ENCODE measurements at places on chromosomes 6 and 20. TPM values are rescaled to one million over a fixed set of nuclear protein-coding genes. Genes with fewer than 3 reads are reported as not detected.

Gene LINC00237
- total RNA-seq: 0.31 TPM

Gene EFCAB8
- total RNA-seq: not detected

Gene ENPP4
- total RNA-seq: 4.4 TPM

Gene THBD
- total RNA-seq: 0.97 TPM

Gene RNASET2
- total RNA-seq: 62.8 TPM

Gene MUC22
- total RNA-seq: not detected

Gene MLIP
- total RNA-seq: not detected

GRCh38 chr20:10667077-10667401 lies 6.8 kb downstream of the JAG1 start:
- DNase-seq: no peak

DNA sequence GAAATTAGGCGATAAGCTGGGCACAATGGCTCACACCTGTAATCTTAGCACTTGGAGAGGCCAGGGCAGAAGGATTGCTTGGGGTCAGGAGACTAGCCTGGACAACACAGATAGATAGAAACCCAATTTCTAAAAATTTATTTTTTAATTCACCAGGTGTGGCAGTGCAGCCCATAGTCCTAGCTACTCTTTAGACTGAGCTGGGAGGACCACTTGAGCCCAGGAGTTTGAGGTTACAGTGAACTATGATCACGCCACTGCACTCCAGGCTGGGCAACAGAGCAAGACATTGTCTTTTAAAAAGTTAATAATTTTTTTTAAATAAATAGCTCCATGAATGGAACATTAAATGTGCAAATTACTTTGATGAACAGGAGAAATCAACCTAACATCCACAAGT lies 8.2 kb downstream of the ZNF318 start:
- DNase-seq: no peak

DNA sequence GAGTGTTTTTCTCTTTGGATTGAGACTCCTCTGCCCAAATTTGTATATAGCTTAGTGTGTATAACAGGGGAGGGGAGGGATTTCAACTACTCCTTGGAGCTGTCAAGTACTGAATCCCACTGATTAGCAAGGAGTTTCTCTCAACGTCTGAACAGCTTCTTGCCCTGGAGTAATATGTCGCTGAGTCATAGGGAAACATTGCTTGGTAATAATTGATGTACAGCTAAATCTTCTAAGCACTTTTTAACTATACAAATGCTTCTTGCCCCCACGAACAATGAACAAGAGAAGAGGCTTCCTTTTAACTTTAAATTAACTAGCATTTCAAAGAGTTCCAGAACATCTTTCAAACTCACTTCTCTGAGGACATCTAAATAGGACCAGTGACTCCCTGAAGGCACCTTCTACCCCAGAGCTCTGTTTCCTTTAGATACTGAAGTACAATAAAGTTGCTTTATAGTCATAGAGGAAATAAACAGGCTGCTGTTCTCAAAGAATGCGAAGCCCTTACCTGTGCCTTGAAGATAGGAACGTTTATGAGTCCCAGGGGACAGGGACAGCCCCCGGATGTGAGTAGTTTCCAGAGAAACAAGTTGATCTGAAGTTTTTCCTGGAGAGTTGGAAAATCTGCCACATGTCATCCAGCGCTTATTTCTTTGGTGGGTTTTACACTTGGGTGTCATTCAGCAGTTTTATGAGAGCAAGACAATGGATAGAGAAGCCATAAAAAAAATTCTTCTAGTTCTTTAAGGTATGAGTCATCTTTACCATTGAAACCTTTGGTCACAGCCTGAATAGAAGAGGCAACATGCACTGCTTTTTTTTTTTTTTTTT lies 462.5 kb upstream of the BTBD3 start:
- no peak for DNase-seq

DNA sequence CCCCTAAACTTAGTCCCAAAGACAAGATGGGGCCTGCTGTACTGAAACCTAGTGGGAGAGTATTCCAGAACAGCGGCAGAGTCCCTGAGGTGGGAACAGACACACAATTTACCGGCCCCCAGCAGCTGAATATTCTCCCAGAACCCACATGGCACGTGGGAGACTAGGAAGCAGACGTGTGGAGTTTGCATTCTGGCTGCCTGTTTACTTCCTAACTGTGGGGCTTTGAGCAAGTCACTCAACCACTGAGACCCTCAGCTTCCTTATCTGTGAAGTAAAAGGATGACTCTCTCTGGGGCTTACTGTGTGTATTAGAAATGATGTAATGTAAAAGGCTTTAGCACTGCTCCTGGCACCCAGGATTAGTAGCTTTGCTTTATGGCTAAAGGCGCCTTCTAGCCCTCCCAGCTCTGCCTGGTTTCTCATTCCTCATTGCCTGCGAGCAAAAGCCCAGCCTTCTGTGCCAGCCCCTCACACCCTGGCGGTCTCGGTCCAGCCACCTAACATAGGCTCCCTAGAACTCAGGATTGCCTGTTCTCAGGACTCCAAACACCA lies 353.1 kb downstream of the CDC5L start:
- DNase-seq: no peak

DNA sequence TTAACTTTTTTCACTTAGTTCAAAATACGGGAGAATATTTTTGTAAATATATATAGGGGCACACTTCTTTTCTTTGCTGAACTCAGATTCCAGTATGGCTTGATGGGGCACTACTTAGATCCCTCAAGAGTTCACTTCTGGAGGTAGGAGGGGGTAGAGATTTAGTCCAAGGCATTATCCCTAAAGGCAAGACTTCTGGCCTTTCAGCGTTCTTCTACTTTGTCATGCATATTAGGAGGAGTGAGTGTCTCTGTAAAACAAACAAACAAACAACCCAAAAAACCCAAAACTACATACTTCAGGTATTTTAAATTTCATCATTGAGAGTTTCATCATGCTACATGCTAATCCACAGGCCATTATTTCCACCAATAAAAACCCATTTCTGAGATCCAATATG lies 32.0 kb downstream of the SMPDL3A start:
- DNase-seq: peak; percentile 54

- DNase-seq: peak; percentile 85
These were observed 66.7 kb downstream of the RPP21 start for GRCh38 chr6:30411515-30412207.

DNA sequence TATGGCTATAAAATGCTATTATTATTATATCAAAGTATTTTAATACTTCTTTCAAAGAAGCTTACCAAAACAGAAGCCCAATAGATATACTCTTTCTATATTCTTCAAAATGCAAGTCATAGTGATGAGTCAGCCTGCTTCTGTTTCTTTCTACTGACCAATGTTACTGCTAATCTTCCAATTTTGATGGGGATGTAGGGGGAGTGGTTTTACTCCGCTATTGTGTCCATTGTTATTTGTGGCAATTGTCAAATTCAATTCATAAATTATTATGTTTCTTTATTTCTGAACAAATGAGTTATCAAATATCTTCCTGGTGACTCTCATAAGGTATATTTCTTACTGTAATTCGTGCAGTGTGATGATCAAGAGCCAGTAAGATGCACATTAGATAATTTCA lies 221.5 kb upstream of the DEFB112 start:
- DNase-seq: no peak

DNA sequence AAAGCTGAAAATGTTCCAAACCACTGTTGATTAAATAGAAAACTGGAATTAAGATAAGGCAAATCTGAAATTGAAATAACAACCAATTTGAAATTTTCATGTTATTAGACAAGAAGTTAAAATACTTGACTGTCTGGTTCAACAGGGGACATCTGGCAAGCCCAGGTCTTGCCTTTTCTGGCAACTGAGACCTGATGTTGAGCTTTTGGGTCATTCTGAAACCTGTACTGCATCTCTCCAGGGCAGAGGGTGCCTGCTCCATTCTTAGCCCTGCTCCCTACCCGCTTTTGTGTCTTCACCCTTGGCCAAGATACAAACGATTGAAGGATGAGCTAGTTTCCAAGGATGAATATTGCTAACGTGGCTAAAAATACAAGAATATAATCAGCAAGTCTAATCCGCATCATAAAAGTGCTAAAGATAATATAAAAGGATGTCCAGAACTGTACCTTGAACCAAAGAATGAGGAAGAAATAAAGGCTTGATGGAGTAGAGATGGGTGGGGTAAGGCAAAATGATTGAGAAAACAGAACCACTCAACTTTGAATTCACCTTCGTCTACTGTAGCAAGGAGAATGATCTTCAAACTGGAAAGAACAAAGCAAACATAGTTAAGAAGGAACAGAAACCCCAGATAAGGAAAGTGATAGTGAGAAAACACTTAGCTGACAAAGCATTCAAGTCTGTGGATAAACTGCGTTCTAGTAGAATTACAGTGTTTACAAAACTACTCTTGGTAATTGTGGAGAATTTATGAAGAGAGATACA lies 109.8 kb upstream of the MAN1A1 start:
- DNase-seq: no peak

DNA sequence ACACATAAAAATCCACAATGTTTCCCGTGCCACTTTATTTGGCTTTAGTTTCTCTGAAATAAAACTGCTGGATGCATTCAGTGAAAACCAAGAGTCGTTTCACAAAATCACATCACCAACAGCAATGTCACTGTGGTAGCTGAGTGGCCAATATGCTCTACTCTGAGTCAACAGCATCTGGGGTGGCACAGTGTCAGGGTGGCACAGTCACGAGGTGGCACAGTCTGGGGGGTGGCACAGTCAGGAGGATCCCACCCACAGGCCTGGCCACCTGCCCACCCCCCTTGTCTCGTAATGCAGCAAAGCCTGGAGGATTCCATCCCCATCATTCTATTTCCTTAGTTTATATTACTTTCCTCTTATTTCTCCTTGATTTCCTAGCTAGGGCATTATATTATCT lies 87.0 kb downstream of the ANKRD60 start:
- DNase-seq: no peak

DNA sequence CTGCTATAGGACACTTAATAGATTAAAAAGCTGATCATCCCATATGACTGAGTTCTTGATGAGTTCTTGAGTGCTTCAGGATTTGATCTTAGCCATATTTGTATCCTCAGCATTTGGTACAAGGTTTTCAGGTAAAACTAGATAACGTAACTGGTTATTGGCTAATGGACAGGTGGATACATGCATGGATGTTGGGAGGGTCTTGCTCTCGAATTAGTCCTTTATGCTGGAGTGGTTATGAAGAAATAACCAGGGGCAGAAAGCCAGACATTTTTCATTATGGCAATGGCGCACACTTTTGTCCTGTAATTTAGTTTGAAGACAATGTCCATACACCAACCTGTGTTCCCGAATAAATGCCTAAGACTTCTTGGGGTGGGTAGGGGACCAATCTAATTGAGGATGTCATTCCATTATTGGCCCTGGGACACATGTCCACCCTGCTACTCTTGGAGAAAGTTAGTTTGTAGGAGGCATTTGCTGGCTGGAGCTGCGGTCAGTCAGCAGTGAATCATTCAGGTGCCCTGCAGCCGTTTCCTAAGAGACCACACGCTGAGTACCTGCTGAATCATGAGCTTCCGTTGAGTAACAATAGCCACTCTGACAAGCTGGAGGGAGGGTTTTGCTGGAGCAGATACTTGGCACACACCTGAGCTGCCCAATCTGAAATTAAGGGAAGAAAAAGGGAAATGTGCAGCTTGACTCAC lies 194.4 kb downstream of the FOXA2 start:
- DNase-seq: peak; percentile 83

DNA sequence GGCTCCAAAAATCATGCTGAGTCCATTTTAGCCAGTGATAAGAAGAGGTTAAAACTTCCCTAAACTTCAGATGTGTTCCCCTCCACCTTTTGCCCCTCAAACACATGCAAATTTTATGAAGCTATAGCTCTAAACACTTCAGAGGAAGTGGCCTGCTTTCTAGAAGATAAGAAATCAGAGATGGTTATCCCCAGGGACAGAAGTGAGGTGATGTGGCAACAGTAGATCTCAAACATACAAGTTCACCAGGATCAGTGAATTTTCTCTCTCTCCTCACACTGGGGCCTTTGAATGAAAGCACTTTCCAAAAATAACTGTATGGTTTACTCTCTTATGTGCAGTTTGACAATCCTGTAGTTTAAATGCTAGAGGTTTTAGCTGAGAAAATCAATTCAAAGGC lies 332.0 kb downstream of the BTBD9 start:
- DNase-seq: no peak

GRCh38 chr6:49142421-49143151 lies 320.5 kb downstream of the MMUT start:
- DNase-seq: peak; percentile 44

DNA sequence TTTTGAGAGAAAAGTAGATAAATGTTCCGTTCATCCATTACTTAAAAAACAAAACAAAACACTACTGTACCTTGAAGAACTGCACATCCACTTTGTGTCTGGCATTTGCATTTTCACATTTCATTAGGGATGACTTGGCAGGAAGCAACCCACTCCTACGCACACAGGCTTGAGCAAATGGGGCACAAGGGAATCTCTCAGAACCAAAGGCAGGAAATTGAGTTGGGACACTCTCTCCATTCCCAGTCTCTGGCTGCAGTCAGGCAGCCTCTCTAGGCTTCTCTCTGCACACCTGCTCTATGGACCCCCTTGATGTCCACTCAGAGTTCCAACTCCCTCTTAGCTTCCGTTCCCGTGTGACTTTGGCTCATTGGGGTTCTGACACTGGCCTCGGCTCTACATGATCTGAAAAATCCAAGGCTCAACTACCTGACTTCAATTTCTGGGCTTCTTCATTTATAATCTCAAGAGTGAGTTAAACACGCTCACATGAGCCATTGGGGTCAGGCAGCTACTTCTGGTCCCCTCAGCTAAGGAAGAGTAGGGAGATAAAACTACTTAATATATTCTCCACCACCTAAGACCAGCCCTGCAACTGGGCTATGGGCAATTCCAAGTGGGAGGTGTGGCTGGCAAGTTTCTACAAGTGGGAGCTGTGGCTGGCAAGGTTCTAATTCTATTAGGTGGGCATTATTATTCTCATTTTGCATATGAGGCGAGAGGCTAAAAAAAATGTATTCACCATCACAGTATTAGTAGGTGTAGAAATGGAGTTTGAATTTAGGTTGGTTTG lies 251.9 kb downstream of the SOD2 start:
- no peak for DNase-seq

- no peak for DNase-seq
These were observed 58.2 kb downstream of the BMP7 start for GRCh38 chr20:57208198-57208597.

Measured in GM23338 (cell line).